ENCODE measurements at places on chromosomes 3 and 15.
A peak's percentile ranks its signal among the peaks of the same experiment; 100 is the strongest.

GRCh38 chr3:161175506-161175905 is 45.6 kb upstream of the NMD3 start:
- no peak for DNase-seq

- no peak for DNase-seq
These were observed 39.5 kb downstream of the ZNF710 start for GRCh38 chr15:90040618-90041017.

GRCh38 chr3:134464064-134464688 is 21.6 kb downstream of the ANAPC13 start:
- no peak for DNase-seq

- DNase-seq, result no peak
These were observed 806 bp downstream of the GOLM2 start for GRCh38 chr15:44289259-44289790.

GRCh38 chr3:128433837-128434165 is 32.9 kb downstream of the DNAJB8 start:
- no peak for DNase-seq

GRCh38 chr3:186287711-186288110 is 74.3 kb downstream of the DGKG start:
- DNase-seq, result no peak

DNA sequence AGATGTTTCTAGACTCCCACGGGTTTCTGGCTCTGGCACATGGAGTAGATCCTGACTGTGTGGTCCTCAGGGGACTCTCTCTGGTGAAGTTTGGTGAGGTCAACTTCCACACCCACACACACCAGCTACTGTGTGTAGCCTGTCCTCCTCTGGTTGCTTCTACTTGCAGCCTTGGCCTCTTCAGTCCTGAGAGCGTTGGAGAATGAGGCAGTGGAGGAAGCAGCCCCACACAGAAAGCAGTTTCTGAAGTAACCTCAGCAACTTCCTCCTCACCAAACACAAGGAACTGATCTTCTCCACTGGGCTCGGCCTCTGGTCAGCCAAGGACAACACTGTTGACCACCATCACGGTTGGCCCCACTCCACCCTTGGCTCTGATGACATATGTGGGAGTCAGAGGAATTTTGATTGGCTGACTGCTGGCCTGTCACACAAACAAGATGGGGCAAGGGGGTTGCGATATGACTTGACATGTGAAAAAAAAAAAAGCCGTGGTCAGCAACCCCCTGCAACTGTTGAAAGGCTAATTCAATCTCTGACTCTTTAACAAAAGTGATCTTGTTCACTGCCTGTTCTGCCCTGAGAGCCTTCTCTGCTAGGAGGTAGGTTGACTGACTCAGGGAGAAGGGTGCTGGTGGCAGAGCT is 19.6 kb downstream of the CD86 start:
- no peak for DNase-seq

GRCh38 chr3:184429786-184430185 is 49.9 kb downstream of the CHRD start:
- DNase-seq, result no peak

- no peak for DNase-seq
These were observed 9.5 kb downstream of the ALDH1A2 start for GRCh38 chr15:58056015-58056414.

DNA sequence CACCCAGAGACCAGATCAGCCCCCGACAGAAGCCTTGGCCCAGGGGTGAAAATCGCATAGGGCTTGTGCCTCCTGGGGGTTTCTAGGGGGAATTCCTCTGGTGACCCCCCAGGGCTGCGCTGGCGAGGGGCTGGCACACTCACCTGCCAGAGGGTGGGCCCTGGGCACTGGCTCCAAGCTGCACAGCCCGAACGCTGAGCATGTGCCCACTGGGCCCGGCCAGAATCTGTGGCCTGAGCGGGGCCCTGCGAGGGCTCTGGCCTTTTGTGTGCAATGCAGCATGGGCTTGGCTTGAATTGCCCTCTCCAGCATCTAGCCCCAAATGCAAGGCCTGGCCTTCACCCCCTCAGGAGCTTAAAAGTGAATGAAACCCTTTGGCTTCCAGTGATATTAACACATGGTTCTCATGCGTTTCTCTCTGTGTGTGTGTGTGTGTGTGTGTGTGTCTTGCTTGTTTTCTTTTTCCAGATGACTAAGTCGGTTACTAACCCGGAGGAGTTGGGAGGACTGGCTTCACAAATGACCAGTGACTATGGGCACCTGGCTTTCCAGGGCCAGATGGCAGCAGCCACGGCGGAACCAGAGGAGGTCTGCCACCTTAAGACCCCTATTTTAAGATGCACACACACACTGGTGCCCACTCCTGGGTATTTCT is 259.1 kb upstream of the TPM1 start:
- DNase-seq, result no peak

GRCh38 chr3:156658732-156659090 is 15.7 kb upstream of the TIPARP start:
- no peak for DNase-seq

DNA sequence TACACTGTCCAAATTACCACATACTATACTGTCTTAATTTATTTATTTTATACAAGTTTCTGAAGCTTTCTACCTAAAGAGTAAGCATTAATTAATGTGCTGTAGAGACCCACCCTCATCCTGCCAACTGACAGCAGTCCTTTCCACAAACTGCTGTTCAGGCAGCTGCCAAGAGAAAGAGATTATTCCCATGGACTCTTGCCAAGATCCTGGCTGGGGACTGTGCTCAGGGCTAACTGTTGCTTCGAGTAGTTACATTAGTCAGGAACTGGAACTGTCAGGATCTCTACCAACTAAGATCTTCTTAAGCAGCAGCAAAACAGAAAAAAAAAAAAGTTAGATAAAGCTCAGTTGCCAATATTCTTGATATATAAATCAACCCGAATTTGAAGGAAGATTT is 398.8 kb downstream of the MECOM start:
- peak; percentile 96 for DNase-seq

- DNase-seq, result no peak
These were observed 36.8 kb downstream of the ADCY5 start for GRCh38 chr3:123412076-123412475.

DNA sequence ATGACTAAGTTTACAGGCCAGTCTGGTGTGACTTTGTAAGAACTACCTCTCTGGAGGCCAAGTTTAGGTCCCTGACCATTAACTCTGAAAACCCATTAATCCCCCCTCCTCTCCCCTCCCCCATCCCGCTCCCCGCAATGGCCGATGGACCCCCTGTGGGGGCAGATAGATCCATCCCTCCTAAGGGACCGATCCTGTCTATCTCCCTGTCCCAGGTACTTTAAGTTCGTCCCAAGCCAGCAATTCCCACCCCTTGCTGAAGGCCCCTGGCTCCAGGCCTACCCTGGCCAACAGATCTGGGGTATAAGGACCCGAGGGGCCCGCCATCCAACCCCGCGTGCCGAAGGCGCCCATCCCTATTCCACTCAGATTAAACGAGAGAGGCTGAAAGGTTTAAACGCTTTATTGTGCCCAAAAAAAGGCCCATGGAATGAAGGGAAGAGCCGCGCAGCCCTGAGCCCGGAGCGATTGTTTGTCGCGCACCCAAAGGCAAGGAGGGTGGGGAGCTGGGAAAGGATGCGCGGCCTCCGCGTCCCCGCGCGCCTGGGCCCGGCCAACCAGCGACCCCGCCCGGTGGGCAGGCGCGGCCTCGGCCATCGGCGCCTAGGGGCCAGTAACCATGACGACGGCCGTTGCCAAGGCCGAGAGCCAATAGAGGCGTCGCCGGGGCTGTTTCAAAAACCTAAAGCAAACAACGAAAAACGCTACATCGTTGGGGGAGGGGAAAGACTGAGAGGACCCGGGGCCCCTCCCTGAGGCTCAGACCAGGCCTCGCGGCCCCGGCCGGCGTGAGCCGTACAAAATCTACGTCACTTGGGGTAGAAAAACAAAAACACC is 35.9 kb downstream of the HMCES start:
- DNase-seq, result peak; percentile 88

DNA sequence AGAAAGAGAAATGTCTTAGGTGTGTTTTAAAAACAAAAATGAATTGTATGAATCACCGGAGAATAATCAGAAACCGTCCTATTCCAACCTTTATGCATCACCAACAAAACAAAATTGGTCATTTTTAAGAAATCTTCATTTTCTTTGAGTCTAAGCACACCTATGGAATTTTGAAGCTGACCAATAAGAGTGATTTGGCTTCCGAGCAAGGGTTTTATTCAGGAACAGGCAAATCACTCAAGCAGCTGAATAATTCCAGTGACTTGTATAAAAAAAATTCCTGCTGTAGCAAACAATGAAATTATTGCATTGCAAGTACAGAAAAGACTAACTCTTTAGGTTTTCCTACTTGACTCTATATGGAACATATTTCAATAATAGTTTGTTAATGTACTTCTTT is 83.8 kb upstream of the FNDC3B start:
- DNase-seq, result no peak

DNA sequence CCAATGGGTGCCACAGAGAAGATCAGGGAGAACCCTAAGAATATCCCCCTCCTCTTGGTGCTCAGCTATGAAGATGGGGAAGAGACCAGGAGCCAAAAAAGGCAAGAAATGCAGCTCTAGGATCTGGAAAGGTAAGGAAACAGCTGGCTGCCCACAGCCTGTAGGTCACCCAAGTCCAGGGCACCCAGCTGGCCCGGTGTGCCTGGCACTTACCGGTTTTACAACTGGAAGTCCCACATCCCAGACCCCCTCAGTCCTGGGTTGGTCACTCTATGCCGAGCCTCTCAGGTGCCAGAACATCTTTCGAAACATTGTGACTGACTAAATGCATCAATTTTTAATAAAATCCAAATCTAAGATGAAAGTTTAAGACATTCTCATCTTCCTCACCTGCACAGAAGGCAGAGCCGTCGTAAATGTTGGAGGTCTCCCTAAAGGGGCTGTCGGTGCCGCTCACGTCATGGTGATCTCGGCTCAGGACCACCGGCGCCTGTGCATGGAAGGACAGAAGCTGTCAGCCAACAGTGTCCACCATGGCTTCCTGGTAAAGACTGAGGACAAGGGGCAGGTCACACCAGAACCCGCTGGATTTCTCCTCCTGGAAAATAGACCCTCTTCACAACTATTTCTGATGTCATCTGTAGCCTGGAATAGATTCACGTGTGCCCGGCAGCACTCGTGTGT is 13.3 kb upstream of the ZXDC start:
- no peak for DNase-seq

GRCh38 chr3:171055336-171056178 is 29.0 kb upstream of the SLC2A2 start:
- no peak for DNase-seq

GRCh38 chr3:53240989-53241972 is 14.5 kb downstream of the TKT start:
- no peak for DNase-seq

GRCh38 chr15:50134524-50135024 is 15.5 kb upstream of the ATP8B4 start:
- DNase-seq, result no peak

DNA sequence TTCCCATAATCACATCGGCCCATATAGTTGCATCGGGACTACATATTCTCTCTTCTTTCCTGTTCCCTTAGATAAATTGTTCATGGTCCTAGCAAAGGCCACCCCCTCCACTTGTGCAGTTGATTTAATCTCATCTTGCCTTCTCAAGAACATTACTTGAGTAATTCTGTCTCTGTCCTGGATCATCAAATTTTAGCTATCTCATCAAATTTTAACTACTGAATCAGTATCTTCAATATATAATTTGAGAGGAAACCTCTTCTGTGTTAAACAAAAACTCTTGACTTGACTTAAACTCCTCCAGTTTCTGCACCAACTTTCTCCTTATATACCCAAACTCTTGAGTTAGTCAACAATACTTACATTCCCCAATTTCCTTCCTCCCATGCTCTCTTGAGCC is 4.2 kb upstream of the PRR23B start:
- DNase-seq, result no peak

GRCh38 chr3:66464512-66464894 is 36.3 kb downstream of the LRIG1 start:
- no peak for DNase-seq

- DNase-seq, result no peak
These were observed 68.9 kb downstream of the DUT start for GRCh38 chr15:48400086-48400485.

GRCh38 chr3:115232167-115232566 is 85.1 kb upstream of the ZBTB20 start:
- DNase-seq, result no peak

DNA sequence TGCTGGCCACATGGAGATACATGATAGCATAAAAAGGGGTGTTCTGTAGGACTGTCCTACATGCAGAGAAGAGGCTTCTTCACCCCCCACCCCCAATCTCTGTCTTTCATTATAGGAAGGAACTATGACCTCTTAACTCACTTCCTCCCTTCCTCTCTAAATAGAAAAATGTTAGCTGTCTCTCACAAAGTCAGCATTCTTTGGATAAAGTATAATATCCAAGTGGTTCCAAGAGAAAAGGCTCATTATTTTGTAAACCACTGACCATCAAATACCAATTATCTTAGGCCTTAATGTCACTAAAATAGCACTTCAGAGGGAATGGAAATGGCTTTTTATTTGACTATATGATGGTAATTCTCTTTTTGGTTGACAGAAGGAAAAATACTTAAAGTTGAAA is 95.3 kb upstream of the SLC2A2 start:
- DNase-seq, result no peak

GRCh38 chr15:74464216-74464615 is 3.3 kb upstream of the UBL7 start:
- DNase-seq, result no peak

DNA sequence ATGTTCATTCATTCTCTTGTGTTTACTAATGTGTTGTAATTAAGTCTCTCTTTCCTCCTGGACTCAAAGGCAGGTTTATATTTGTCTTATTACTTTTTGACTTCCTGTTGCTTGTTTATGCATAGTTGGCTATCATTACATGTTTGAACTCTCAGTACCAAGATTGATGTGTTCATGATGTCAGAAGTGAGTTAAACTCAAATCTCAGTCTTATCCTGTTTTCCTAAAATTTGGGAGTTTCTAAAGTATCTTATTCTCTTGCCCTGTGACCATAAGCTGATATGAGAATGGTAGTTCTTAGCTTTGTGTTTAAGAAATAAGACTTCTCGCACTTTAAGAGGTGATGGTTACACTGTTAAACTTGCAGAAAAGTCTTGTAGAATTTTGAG is 5.2 kb downstream of the GLCE start:
- DNase-seq, result no peak

DNA sequence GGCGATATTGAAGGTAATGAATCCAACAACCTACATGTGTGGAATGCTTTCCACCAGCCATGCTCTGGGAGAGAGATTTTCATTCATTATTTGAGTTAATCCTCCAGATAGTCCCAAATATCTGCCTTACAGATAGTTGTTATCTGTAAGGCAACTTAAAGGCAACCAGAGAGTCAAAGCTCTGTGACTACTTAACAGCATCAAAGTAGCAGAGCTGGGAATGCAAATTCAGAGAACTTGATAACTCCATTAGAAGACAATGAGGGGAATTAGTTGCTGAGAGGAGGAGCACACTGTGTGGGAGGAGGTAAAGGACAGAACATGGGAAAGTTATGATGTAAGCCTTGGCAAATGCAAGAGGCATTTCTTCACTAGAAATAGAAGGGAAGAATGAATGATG is 10.5 kb upstream of the CRBN start:
- no peak for DNase-seq

- DNase-seq, result peak; percentile 32
These were observed 630 bp downstream of the ATP6V1A start for GRCh38 chr3:113747283-113748046.
